CD4-positive, alpha-beta T cell treated with Interleukin-17A for 4 hours (primary cell): ENCODE measurements at places on chromosomes 4 and X.

- DNase-seq, result no peak
Measured at GRCh38 chr4:133565379-133565778, 416.3 kb downstream of the PCDH10 start.

GRCh38 chr4:78242071-78242470 is 184.9 kb downstream of the FRAS1 start:
- no peak for DNase-seq

GRCh38 chrX:4240541-4241194 is 527.2 kb upstream of the PRKX start:
- DNase-seq, result no peak

DNA sequence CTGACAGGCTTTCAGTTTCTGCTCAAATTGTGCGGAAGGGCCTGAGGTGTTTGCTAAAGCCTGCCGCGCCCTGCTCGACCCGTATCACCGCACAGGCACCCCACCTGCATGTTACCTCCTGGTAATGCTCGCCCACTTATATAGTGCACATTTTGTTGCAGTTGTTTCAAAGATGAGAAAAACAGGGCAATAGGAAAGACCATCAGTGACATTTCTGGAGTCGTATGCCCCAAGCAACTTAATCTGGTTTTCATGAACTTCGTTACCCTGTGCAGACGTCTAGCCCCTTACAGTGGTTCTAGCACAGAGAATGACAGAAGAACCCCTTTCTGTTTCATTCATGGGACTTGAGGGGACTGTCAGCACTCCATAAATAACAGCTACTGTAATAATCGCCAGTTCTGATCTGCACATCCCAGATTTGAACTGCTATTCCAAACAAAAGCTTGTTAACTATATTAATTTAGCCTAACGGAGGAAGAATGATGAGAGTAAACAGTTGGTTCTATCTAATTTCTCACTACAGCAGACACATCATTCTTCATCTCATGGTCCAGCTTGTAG is 940 bp upstream of the DCTD start:
- no peak for DNase-seq

- no peak for DNase-seq
Measured at GRCh38 chr4:154487145-154487544, 4.5 kb downstream of the DCHS2 start.

DNA sequence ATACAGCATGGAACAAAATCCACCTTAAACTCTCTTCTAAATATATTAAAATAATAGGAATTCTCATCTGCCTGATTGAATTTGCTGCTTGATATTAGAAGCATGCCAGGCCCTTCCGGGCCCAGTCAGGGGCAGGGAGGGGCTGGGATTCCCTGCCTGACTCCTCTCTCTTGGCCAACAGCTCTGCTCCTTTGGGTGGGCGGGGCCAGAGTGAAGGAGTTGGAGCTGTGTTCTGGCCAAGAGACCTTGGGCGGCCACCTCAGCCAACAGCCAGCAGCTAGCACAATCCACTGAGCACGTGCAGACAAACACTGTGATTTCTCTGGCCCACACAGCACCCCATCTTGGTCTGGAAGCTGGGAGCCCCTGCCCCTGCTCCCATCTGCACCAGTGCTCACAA is 140.3 kb downstream of the PJA1 start:
- DNase-seq, result no peak

DNA sequence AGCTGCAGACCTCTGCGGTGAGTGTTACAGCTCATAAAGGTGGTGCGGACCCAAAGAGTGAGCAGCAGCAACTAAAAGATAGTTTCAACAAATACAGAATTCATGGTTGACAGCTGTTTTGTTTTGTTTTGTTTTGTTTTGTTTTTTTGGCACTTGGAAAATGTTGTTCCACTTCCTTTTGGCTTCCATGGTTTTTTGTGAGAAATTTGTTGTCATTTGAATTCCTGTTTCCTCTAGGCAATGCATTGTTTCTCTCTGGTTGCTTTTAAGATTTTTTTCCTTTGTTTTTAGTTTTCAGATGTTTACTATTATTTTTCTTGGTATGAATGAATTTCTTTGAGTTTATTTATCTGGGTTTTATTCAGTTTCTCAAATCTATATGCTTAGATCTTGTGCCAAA is 229.4 kb downstream of the MID1IP1 start:
- DNase-seq, result no peak

DNA sequence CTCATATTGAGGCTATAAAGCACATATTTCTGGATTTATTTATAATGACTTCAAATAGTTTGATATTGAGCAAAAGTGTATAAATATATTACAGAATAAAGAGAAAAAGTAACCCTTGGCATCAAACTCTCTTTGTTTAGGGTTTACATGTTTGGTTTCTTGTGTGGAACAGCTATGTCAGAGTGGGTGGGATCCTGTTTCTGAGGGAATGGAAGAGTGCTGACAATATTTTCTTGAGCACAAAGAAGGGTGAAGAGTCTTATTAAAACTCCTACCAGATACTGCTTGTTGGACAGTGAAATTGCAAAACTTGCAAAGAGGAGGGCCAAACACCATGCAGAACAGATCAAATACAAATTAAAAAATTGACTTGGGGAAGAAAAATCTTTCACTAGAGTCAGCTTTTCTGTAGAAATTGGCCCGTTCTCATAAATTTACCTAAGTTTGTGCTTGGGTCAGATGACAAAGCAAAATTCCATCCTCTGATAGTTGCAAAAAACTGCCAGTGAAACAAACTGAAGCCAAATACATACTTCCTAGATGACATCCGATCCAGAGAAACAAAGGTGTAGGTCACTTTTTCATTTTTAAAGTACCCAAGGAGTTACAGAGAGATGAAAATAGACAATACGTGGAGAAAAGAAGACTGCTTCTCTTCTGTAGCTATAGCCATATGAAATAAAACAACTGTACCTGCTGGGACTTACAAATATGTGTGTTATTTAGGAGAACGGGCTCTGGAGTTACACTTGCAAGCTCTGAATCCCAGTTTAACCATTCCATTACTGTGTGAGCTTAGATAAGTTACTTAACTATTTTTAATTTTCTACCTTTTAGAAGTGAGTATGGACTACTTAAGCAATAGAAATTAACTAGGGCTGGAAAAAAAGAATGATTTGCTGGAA is 133.3 kb downstream of the MAML3 start:
- no peak for DNase-seq

- DNase-seq, result no peak
Measured at GRCh38 chr4:150243932-150244331, 165.7 kb downstream of the DCLK2 start.

- DNase-seq, result no peak
Measured at GRCh38 chrX:103613362-103613890, 5.7 kb downstream of the TCEAL3 start.

GRCh38 chr4:96056346-96056934 is 216.5 kb downstream of the PDHA2 start:
- DNase-seq, result no peak
